LNCaP clone FGC (cell line): ENCODE measurements at places on chromosomes 5 and 9.

- no peak for DNase-seq
Measured at GRCh38 chr9:119956111-119956510, 586.9 kb upstream of the BRINP1 start.

GRCh38 chr5:97162045-97162444 lies 19.6 kb upstream of the LIX1 start:
- peak; percentile 72 for DNase-seq

- DNase-seq: no peak
Measured at GRCh38 chr9:69744688-69745380, 15.0 kb downstream of the PTAR1 start.

DNA sequence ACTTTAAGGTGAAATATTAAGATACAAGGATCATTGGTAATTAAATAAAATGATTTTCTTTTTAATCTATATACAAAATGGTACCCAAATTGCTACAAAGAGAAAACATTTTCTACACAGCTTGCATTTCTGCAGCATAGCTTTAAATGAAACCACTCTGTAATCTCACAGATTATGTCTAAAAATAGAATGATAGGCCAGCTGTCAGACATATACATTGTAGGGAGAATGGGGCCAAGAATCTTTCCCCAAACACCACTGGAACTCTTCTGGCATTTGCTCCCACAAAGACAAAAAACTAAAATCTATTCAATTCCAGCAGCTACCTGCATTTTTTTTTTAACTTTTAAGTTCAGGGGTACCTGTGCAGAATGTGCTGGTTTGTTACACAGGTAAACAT lies 124.1 kb upstream of the NR5A1 start:
- no peak for DNase-seq

DNA sequence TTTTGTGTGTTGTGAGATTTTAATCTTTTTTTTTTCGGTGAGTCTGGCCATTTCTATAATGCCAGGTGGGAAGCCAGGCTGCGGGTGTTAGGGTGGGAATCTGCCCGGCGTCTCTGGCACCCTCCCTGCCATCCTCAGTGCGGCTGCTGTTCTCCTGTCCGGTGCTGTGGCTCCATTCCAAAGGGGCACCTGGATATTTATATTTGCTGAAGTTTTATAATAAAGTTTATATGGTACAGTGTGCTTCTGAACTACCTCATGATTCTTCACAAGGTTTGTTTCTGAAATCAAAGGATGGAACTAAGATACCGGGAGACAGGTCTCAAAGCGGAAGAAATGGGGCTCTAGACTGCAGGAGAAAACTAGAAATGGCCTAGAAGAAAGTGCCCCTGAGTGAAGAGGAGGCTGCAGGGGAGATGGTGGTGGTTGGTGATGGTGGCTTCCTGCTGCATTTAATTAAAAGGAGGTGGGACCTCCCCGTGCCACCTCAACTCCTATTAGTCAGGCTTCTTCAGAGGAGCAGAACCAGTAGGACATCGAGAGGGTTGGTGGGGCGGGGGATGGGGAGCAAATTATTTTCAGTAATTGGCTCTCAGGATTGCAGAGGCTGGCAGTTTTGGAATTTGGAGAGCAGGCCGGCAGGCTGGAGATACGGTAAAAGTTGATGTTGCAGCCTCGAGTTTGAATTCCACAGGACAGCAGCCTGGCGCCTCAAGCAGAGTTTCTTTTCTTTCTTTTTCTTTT lies 102.2 kb upstream of the ICE1 start:
- DNase-seq: peak; percentile 40

- no peak for DNase-seq
Measured at GRCh38 chr5:141878186-141878710, at the start of gene PCDH1. PCDH1 (minus strand) TSS chr5:141878410; CDS start chr5:141878262, 148 bp downstream.

GRCh38 chr5:31048282-31049270 lies 144.9 kb upstream of the CDH6 start:
- no peak for DNase-seq

DNA sequence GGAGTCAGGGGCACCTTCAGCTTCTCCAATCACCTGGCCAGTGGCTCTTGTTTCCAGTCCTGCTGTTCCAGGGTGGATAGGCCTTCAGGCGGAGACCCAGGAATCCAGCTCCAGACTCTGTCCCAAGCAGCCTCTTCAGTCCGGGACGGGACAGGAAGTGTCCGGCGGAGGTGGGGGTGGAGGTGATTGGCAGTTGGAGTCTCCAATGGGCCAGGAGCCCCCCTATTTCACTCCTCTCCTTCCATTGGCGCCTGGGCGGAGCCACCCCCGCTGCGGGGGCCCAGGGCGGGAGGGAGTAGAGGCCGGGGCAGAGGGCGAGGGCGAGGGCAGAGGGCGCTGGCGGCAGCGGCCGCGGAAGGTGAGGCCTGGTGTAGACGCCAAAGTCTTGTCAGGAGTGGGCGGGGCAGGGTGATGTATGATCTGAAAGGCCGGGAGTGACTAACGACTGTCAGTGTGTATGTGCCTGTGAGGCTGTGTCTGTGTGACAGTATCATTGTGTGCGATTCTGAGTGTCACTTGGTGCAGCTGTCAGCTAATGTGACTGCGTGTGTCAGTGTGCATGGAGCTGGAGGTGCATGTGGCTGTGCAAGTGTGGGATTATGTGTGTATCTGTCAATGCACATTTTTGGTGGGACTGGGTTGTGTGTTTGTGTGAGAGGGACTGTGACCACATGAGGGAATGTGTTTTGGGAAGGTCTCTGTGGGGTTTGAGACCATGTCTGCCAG lies at the start of gene IL11RA:
Gene IL11RA (plus strand): TSS at position 310 of the 726 bp plus-strand sequence. CDS start 3,033 bp downstream, outside the sequence.
- peak; percentile 74 for DNase-seq

DNA sequence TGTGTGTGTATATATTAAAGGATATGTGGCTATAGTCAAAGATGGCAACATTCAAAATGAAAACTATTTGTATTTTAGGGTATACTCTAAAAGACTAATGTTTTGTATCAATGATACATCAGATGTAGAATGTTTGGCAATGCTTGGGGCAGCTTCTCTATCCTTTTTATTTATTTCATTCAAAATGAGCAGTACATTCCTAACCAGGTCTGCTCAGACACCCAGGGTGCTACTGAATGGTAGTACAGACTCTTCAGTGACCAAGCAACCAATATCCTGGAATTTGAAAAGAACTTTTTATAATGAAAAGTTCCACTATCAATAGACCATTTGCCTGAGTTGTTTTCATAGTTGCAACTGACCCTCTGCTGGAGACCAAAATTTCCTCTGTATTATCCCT lies 23.9 kb downstream of the MEGF9 start:
- DNase-seq: no peak

DNA sequence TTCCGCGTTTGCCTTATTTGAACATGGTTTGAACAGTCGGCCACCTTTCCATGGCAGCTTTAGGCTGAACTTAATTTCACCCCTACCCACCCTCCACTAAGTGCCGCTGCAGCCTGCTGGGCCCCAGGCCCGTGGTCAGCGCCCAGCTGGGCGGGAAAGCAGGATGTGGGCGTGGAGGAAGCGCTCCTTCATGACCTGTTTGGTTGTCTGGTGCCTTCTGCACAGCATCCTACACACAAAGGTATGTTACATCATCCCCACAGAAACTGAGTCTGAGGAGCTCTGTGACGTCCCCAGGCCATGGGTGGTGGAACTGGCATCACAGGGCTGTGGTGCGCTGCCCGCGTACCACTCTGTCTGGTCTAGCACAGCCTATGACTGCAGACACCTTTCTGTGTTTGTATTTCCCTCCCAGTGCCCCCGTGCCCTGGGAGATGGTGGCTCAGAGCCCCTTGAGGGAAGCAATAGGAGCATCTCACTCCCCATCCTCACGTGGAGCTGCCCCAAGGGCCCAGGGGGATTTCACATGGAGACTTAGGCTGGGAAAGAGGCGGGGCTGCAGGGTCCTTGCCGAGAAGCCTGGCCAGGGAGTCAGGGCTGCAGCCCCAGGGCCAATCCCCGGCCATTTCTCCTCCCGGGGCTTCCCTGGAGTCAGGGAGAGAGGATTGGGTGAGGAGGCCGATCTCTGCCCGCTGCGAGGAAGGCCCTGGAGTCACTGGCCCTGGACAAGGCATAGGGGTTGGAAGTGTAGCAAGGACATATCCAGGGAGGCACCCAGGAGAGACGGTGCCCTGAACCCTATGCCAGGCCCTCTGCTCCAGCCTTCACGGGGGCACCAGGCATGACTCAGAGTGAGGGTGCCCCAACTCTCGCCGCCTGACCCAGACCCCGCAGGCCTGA lies 37.5 kb upstream of the SUSD3 start:
- DNase-seq: no peak

- DNase-seq: no peak
Measured at GRCh38 chr5:6386271-6386670, 7.9 kb upstream of the MED10 start.

GRCh38 chr5:124986667-124987066 lies 240.2 kb upstream of the ZNF608 start:
- no peak for DNase-seq

DNA sequence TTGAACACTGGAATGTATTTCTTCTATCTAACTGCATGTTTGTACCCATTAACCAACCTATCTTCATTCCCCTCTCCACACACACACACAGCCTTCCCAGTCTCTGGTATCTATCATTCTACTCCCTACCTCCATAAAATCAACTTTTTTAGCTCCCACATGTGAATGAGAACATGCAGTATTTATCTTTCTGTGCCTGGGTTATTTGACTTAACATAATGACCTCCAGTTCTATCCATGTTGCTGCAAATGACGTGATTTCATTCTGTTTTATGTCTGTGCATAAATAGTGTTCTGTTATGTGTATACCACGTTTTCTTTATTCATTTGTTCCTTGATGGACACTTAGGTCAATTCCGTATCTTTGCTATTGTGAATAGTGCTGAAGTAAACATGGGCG lies 38.7 kb upstream of the CTSL start:
- no peak for DNase-seq

- no peak for DNase-seq
Measured at GRCh38 chr9:109277451-109277850, 43.4 kb downstream of the EPB41L4B start.

- no peak for DNase-seq
Measured at GRCh38 chr9:80156756-80157472, 585.1 kb downstream of the TLE4 start.

DNA sequence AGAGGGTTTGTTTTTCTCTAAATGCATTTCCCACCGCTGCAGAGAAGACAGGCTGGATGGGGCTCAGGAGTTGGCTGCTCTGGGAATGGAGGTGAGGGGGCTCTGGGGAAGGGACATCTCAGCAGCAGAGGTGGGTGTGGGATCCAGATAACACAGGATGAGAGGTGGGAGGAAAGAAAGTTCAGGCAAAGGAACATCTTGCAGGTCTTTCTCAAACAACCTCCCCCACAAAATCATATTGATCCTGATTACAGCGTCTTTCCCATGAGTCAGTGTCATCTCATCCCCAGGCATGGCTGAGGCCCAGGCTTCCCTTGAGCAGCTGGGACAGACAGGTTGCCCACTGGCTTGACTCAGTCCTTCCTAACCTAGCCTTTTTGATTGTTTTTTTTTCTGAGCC lies 11.3 kb upstream of the ACSL6 start:
- DNase-seq: no peak

DNA sequence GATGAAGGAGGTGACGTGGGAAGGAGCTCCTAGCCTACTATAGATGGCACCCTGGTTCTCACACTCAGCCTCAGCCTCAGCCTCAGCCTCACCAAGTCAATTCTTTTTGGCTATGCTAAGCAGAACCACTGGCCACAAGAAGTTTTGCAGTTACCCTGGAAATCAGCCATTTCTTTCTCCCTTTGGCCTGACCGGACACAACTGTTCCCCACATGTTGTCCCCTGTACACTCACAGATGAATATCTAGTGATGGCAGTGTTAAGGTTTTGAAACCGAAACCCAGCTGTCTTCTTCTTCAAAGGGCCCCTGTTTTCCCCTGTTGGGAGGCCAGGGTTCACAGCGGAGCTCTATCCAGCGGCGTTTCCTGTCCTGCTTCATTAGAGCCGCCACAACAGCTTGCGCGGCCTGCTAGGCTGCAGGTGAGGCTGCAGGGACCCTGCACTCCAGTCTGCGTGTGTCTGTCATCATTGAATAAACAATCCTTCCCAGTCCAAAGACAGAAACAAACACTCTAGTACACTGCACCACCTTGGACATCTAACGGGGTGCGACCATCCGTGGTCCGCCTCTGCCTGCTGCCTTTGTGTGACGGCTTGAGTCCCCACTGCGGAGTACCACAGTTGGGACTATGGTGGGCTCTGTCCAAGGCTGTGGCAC lies 250.5 kb downstream of the DENND1A start:
- peak; percentile 46 for DNase-seq

- DNase-seq: peak; percentile 32
Measured at GRCh38 chr5:112735702-112736101, 2.0 kb upstream of the APC start.

DNA sequence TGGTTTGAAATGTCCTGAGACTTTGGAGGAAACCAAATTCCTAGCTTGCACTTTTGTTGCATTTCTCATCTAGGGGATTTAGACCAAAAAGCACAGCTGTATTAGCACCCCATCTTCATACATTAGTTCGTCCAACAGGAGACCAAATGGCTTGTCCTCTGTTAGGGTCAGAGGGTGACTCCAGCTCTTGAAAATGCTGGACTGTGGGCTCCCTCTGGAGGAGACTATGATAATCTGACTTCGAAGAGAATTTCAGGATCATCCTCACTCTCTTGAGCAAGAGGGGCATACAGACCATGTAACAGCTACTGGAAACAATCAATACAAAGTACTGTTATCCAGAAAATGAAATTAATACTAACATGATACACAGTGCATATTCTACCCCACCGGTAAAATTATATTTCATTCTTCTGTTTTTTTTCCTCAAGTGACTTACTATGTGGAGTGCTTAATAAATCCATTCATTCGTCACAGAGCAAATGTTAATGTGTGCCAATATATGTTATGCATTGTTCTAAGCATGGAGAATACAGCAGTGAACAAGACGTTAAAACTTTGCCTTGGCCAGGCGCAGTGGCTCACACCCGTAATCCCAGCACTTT lies 63.7 kb upstream of the PPP2CA start:
- peak; percentile 58 for DNase-seq

GRCh38 chr5:9562141-9562540 lies 16.3 kb upstream of the SEMA5A start:
- DNase-seq: no peak

GRCh38 chr5:23268136-23268535 lies 239.3 kb upstream of the PRDM9 start:
- DNase-seq: no peak

DNA sequence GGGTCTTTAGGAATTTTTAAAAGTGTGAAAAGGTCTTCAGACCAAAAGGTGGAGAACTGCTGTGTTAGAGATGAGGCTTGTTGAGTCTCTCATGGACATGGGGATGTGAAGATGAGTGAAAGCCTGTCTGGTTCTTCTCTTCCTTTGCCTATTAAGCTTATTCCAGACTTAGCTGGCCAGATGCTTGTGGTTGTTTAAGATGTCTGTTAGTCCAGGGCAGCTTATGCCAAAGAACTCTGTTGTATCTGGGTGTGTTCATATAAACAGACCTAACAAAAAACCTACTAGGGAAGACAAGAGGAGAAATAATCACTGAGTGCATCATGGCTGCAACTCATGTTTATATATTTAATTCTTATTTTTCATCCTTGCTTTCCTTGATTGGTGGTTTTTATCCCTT lies 57.5 kb upstream of the NCS1 start:
- no peak for DNase-seq

DNA sequence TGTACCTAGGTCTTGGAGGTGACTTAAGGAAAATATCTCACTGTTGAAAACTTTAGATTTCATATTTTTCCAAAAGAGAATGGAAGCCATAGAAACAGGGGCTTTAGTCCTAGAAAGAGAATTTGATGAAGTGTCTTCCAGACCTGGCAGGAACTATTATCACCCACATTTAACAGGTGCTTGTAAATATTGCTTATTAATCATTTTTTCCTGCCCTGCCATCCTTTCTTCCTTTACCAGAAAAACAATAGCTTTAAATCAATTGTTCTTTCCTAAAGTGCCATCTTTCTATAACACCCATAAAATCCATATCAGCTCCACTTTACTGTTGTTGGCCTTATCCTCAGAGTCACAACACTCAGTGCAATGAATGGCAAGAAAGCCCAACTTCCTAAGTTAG lies 350.9 kb downstream of the YTHDC2 start:
- no peak for DNase-seq
